Naive thymus-derived CD8-positive, alpha-beta T cell (primary cell): ENCODE measurements at places on chromosomes 12 and 14.
A peak's percentile ranks its signal among the peaks of the same experiment; 100 is the strongest.

DNA sequence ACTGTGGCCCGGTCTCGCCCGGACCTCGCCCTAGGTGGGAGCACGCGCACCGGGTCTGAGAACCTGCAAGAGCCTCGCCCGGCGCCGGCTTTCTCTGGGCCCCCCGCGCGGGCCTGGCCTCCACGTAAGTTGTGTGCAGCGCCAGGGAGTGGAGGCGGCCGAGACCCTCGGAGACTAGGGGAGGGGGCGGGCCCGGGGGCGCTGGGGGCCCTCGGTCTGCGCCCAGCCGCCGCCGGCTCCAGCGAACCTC is 183 bp upstream of the PRMT8 start:
- no peak for DNase-seq
- no peak overlapping the region for H3K27ac ChIP-seq
- H3K4me3 ChIP-seq: no peak overlapping the region
- H3K4me1 ChIP-seq: peaks cover 20% of the 10 kb centered on the region
- H3K27me3 ChIP-seq: peaks cover 77% of the 10 kb centered on the region
- no peaks in the 10 kb centered on the region for H3K36me3 ChIP-seq

- DNase-seq: no peak
- no peak overlapping the region for H3K4me3 ChIP-seq
- no peaks in the 10 kb centered on the region for H3K27me3 ChIP-seq
- H3K27ac ChIP-seq: no peak overlapping the region
- no peaks in the 10 kb centered on the region for H3K36me3 ChIP-seq
- no peaks in the 10 kb centered on the region for H3K4me1 ChIP-seq
These were observed 44.4 kb upstream of the GNG2 start for GRCh38 chr14:51816031-51816430.

DNA sequence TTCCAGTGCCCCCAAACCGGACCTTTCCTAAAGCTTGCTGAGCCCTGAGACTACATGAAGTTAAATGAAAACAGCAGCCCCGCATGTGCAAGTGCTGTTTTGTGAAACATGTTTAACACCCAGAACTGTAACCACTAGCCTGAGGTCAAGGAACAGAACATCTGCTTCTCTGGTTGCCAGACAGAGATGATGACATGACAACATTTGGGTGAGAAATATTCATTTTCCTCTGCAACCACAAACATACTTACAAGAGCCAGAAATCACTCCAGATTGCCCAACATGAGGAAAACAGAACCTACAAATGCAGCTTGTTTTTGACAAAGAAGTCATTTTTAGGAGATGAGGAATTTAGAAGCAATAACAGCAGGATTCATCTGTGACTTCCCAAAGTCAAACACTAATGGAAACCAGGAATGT is 110.4 kb downstream of the BCAT1 start:
- H3K4me1 ChIP-seq: peaks cover 10% of the 10 kb centered on the region
- H3K27ac ChIP-seq: no peak overlapping the region
- H3K36me3 ChIP-seq: no peaks in the 10 kb centered on the region
- no peak overlapping the region for H3K4me3 ChIP-seq
- H3K27me3 ChIP-seq: peaks cover 7% of the 10 kb centered on the region

- H3K4me1 ChIP-seq: peaks cover 6% of the 10 kb centered on the region
- no peaks in the 10 kb centered on the region for H3K36me3 ChIP-seq
- no peak overlapping the region for H3K4me3 ChIP-seq
These were observed 6.5 kb downstream of the PDE3A start for GRCh38 chr12:20374795-20375194.

GRCh38 chr12:47705229-47705565 is 633 bp downstream of the RPAP3 start:
- H3K4me1 ChIP-seq: peaks cover 59% of the 10 kb centered on the region
- no peak for DNase-seq
- H3K4me3 ChIP-seq: peak overlapping the region; percentile 92
- peak overlapping the region; percentile 87 for H3K27ac ChIP-seq

- no peak overlapping the region for H3K27ac ChIP-seq
- H3K27me3 ChIP-seq: no peaks in the 10 kb centered on the region
- no peak for DNase-seq
- H3K4me3 ChIP-seq: no peak overlapping the region
- no peaks in the 10 kb centered on the region for H3K36me3 ChIP-seq
These were observed 21.3 kb upstream of the EIF2B2 start for GRCh38 chr14:74981462-74981782.
